ENCODE measurements at places on chromosomes 3 and 15.

- DNase-seq, result no peak
Observed at GRCh38 chr3:138850151-138850550, 15.4 kb upstream of the PIK3CB start.

DNA sequence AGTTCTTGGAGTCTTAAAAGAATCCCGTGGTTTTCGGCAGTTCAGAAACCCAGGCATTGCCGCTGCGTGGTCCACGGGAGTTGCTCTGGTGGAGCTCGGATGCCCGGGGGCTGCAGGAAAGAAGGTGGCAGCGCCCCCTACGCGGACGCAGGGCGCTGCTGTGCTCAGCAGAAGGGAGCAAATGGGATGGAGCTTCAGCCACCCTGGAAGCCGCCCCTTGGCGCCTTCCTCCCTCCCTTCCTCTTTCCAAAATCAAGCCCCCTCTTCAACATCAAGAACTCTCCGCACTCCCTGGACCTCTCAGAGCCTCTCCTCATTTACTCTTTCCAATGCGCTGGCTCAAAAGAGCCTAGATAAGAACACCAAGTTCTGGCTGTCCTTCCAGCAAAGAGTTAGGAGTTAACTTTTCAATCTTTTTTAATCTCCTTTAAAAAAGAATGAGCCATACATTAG lies 880 bp upstream of the CHRNA7 start:
- DNase-seq, result no peak

GRCh38 chr3:101903451-101903871 lies 54.1 kb downstream of the NFKBIZ start:
- DNase-seq, result no peak

DNA sequence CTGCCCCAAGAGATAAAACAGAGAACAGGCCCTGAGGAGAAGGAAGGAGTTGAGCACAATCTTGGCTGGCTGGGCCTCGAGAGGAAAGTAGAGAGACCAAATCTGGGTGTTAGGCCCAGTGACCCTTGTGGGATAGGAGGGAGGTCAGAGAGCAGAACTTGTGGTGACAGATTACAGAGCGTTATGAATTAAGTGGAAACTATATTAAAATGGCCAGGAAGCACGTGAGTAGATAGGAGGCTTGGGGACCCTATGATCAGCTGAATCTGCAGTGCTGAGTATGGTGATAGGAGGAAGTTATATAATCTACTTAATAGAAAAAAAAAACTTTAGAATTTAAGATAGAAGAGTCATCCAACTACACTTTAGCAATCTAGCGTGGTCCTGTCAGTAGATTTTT lies 30.0 kb downstream of the ST6GAL1 start:
- no peak for DNase-seq

DNA sequence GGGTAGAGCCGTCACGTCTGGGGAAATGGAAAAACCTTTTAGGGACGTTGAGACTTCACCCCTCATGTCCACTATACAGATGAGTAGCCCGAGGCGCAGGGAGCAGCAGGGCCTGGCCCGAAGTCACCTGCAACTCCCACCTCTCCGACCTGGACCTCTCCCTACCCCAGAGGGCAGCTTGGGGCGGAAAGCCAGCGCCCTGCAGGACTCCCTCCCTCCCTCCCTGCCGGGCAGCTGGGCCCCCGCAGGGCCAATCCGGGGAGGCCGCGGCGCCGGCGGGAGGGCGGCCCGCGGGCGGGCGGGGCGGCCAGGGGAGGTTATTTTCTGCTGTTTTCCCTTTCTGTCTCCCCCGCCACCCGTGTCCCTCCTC lies 2.0 kb downstream of the WNT7A start:
- no peak for DNase-seq

DNA sequence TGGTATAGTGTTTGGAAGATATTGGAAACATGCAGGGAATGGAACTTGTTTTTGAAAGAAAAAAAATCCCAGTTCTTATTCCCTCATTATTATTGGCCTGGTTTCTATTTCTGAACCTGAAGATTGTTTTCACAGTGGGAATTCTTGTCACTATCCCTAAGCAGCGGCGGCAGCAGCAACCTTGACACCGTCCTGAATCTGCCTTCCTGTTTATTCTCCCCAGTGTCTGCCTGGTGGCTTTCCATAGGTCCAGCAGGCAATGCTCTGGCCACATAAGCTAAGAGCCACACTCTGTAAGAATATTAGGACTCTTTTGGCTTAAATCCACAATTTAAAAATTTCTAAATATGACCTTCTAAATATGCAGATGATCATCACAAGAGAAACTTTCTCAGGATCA lies 178.0 kb downstream of the PLCL2 start:
- no peak for DNase-seq

- DNase-seq, result no peak
Observed at GRCh38 chr3:49177073-49177472, 5.7 kb downstream of the KLHDC8B start.

GRCh38 chr3:48273594-48274211 lies 32.8 kb downstream of the ZNF589 start:
- DNase-seq, result peak; percentile 15

- DNase-seq, result no peak
Observed at GRCh38 chr3:116553355-116553754, 108.1 kb upstream of the LSAMP start.

DNA sequence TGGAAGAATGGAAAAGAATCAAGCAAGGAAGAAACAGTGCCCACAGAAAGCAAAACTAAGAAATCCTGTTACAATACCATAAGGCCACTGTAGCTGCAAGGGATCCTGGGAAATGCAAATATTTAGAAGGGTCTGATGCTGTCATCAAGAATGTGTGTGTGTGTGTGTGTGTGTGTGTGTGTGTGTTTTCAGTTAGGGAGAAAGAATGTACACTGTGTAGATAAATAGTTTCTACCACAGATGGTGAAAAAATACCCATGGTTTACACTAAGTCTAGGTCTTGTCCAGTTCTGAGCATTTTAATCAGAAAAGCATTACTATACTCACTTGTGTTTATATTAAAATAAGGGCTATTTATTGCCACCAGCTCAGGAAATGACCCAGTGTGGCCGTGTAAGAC lies 355.0 kb downstream of the RBMS3 start:
- no peak for DNase-seq

GRCh38 chr3:129563850-129564535 lies 21.0 kb downstream of the H1-8 start:
- DNase-seq, result no peak

DNA sequence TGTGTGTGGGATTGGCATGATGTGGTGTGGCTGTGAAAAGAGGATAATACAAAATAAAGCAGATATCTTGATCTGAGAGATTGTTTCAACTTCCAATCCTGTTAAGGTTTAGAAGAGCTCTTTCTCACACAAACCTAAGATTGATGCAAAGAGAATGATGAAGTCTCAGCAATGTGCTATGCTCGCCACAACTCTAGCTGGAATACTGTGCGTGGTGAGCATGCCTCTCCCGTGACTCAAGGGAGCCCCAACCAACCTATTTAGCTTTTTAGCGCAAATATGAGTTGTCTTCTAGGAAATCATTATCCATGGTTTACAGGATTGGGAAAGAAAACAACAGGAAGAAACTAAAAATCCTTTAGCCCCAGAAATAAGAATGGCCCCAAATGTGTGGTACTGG lies 28.5 kb downstream of the BTLA start:
- no peak for DNase-seq

Data from stimulated activated CD8-positive, alpha-beta memory T cell treated with anti-CD3 and anti-CD28 coated beads, Interleukin-7, amount 100 ng/mL, for 4 hours (primary cell).